ENCODE measurements at places on chromosomes 12 and 14.

GRCh38 chr14:102295270-102295669 is 9.7 kb downstream of the MOK start:
- no peak for DNase-seq

GRCh38 chr12:49626169-49626835 is 2.9 kb downstream of the PRPF40B start:
- DNase-seq, result no peak

DNA sequence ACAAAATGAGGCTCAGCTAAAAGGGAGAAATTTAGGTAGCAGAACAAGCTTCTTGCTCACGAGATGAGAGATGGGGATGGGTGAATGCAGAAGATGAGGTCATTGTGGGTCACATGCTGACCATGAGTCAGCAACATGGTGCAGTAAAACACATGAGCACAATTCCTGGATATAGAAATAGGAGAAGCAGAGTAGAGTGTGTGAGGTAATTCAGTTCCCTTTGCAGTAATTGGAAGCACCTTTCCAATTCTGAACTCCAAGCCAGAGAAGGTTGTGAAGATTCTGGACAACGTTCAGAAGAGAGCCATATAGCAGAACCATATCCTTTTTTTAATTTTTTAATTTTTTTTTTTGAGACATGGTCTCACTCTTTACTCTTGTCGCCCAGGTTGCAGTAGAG is 62.0 kb upstream of the LMNTD1 start:
- peak; percentile 76 for DNase-seq

DNA sequence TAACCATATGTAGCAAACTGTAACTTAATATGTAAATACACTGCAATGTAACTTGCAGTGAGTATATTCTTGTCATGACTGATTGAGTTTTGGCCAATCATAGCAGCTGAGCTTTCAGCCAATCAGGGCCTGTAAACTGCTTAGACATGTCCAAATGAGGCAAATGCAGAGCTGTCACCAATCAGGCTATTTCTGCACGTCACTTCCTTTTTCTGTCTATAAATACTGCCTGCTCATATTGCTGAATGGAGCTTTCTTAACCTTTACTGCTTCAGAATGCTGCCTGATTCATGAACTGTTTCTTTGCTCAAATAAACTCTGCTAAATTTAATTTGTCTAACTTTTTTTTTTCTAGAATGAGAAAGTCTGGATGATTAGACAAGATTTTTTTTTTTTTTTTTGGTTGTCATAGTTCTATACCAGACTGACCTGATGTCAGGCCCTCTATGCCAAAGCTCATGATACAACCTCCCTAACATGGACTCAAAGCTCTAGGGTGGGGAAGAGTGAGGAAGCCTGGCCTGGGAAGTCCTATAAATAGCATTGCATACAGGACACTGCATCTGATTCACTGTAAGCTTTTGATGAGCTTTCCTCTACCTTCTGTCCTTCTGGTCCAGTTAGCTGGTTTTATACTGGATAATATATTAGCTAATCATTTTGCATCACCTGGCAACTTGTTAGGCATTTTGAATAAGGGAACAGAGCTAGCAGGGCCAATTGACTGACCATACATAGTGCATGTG is 12.0 kb downstream of the MGP start:
- DNase-seq, result no peak

GRCh38 chr12:48816143-48816854 is 2.0 kb upstream of the CACNB3 start:
- no peak for DNase-seq

DNA sequence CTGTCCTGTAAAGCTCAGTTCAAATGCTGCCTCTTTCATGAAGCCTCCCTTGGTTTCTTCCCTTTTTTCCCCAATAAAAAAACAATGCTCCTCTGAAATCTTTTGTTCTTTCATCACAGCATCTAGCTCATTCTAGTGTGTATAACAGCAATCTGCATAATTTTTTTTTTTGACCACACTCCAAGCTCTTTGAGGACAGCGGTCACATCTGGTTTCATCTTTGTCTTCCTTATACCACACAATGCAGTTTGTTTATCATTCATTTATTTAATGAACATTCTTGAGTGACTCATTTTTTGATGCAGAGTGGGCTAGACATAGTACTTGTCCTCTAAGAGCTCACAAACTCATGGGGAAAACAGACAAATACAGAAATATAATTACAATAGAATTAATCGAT is 7.3 kb downstream of the GNG2 start:
- DNase-seq, result no peak

DNA sequence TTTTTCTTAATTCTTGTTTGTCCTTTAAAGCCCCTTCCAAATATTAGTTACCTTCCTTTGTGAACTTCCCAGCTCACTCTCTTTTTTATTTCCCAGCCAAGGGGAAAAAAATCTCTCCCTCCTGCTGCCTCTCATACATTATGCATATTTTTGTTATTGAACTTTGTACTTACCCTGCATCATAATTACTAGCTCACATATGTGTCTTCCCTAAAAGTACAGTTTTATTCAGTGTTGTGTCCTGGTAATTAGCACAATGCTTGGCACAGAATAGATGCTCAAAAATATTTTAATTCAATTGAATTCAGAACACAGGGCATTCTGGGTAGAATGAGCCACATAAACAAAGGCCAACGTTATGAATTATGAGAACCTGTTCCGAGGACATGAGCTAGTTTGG is 91.9 kb downstream of the SCN8A start:
- DNase-seq, result no peak

- no peak for DNase-seq
These were observed 88.1 kb downstream of the CHST11 start for GRCh38 chr12:104544836-104545235.

- no peak for DNase-seq
These were observed 1074.6 kb upstream of the TMEM132C start for GRCh38 chr12:127192391-127192790.

- DNase-seq, result peak; percentile 86
These were observed 87.3 kb downstream of the PHLDA1 start for GRCh38 chr12:75944097-75944904.

GRCh38 chr12:80219345-80219744 is 120.0 kb downstream of the OTOGL start:
- DNase-seq, result no peak

DNA sequence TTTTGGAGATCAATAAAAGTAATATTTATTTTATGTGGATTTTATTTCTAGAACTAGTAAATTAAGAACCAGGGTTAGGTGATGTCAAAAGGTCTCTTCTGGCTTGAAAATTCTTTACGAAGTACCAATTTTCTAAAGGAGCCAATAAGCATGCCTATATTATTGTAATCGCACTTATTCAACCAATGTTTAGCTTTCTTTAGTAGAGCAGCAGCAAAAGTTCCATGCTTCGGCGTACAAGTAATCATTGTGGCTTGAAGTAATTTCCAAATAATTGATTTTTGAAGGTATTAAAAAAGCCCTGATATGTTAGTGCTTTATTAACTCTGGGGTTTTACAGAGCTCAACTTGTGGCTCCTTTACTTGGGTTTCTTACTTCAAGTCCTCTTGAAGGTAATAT is 3.4 kb downstream of the RMST start:
- no peak for DNase-seq

DNA sequence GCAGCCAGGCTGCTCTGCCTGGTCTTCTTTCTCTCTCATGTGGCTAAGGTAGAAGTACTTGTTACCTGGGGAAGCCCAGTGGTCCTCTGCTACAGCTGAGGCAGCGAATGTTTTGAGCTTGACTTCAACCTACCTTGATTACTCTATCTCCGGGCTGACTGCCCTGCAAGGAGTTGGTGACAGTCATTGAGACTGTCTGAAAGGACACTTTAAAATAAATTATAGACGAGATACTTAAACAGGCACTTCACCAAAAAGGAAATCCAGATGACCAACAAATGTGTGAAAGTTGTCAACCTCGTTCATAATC is 474 bp upstream of the CIT start:
- no peak for DNase-seq

- no peak for DNase-seq
These were observed 29.9 kb downstream of the PXN start for GRCh38 chr12:120235369-120236323.

GRCh38 chr14:60656686-60657455 is 7.6 kb upstream of the SIX1 start:
- DNase-seq, result no peak

DNA sequence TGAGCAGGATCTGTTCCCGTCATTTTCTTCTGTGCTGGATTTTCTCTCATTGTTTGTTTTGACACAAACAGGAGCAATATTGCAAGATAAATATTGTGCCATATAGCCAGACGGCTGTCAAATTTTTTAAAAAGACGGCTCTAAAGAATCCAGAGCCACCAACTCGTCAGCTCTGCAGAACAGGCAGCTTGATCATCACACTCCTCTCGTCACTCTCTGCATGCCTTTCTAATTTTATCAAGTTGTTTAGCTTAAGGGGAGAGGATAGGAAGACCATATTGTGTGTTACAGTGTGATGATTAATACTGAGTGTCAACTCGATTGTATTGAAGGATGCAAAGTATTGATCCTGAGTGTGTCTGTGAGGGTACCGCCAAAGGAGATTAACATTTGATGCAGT is 562.8 kb downstream of the GALC start:
- DNase-seq, result no peak

DNA sequence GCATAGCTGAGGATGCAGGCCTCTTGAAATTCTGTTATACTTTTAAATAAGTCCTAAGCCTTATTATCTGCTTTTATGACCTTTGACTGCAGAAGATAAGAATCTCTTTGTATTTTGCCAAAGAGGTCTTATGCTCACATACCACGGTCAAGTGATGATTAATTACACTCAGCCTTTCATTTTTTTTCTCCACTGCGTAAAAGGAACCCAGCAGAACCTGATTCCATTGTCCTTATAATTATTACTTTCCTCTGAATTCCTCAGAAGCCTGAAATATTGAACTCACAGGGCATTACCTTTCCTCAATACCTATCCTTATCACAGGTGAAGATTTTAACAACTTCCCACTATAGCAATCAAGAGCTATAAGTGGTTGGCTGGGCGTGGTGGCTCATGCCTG is 498.7 kb upstream of the RPL10L start:
- DNase-seq, result no peak

DNA sequence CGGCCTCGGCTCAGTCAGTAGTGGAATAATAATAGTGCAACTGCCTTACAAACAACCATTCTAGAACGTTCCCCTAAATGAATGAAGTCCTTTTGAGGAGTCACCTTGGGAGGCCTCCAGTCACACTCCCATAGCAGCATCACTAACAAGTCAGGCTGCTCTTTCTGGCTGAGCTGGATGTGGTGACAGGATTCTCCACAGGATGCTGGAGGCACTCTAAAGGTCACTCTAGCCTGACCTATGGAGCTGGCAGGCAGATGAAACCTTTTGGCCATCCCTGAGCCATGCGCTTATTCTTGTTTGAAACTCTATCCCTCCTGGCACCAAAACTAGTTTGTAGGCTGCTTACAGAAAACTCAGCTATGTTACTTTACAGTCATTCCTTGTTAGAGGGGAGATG is 17.9 kb upstream of the TFCP2 start:
- DNase-seq, result no peak

DNA sequence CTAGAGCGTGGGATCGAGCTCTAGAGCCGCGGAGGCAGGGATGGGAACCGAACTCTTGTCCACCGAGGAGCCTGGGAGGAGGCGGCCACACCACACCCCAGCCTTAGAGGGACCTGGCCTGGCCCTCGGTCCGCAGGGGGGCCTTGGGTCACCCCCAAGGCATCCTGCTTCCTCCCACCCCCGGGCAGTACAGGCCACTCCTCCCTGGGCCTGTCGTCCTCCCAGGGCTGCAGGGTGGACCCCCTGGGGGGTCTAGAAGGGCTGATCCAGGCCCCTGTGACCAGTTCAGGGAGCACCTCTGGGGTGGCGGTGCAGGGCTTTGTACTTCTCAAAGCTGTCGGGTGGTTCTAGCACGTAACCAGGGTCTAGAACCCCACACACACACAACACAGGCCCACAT is 79.1 kb upstream of the FBRSL1 start:
- no peak for DNase-seq

DNA sequence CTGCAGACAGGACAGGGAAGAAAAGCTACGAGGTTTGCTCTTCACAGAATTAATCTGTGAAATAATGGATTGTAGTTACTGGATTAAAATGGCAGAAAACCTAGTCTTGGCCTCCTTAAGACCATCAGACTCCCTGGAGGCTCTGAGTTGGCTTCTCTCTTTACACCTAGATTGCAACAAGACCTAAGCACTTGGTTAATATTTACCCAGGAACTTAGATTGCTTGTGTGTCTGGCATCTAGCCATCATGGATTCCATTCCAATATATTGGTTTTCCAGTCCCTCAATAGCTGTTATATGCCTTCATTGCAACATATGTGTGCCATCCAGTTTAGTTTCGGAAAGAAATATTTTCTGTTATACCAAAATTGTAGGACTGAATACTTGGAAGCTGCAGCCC is 1.9 kb upstream of the GTF2A1 start:
- DNase-seq, result no peak

DNA sequence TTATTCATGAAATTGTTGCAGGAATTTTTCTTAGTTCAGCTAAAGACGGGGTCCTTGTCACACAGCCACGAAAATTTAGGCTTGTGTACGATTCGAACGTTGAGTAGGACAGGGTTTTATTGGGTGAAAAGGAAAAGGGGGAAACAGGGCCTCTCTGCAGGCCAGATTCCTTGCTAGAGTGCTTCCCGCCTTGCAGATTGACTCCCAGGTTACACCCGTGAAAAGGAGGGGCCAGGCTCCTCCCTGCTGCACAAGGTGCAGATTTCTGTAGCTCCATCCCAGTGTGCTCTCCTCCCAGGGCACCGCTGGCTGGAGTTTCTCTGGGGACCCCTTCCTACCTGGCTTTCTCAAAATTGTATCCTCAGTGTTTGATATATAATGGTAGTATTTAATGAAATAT is 221.5 kb downstream of the ERC1 start:
- DNase-seq, result no peak

GRCh38 chr12:101010896-101011295 is 199.1 kb downstream of the SLC5A8 start:
- DNase-seq, result no peak

GRCh38 chr14:96088481-96088880 is 49.3 kb downstream of the C14orf132 start:
- DNase-seq, result no peak

GRCh38 chr12:23576372-23576771 is 373.1 kb downstream of the SOX5 start:
- no peak for DNase-seq

- DNase-seq, result no peak
These were observed 72.3 kb downstream of the B4GALNT3 start for GRCh38 chr12:531951-532585.

DNA sequence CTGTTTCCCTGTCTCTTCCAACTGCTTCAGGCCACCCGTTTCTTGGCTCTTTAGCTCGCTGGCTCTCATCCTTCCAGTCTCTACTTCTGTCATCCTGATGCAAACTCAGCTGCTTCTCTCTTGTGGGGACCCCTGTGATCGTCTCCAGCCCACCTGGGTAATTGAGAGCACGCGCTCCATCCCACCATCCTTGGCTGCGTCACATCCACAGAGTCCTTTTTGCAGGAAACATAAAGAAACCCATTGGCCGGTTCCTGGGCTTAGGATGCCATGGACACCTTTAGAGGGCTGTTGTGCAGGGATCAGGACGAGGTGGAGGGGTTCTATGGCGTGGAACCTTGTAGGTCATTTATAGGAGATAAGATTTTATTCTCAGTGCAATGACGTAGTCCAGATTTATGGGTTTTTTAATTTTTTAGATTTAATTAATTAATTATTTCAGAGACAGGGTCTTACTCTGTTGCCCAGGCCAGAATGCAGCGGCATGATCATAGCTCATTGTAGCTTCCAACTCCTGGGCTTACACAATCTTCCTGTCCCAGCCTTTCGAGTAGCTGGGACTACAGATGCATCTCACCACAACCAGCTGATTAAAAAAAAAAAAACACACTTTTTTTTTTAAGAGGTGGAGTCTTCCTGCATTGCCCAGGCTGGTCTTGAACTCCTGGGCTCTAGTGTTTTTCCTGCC is 82.6 kb downstream of the CCDC92 start:
- DNase-seq, result no peak

GRCh38 chr12:80183939-80184338 is 84.6 kb downstream of the OTOGL start:
- DNase-seq, result no peak

Measured in non-pigmented ciliary epithelial cell (primary cell).